ENCODE measurements at places on chromosomes 2 and 18.

GRCh38 chr18:58902961-58903360, 38.3 kb downstream of the ZNF532 start:
- no peak for DNase-seq

- DNase-seq, result no peak
Observed at GRCh38 chr2:157420771-157421323, 23.0 kb downstream of the CYTIP start.

- no peak for DNase-seq
Observed at GRCh38 chr18:59323931-59324622, 5.6 kb upstream of the CPLX4 start.

- DNase-seq, result no peak
Observed at GRCh38 chr2:2867397-2867979, 510.1 kb downstream of the EIPR1 start.

DNA sequence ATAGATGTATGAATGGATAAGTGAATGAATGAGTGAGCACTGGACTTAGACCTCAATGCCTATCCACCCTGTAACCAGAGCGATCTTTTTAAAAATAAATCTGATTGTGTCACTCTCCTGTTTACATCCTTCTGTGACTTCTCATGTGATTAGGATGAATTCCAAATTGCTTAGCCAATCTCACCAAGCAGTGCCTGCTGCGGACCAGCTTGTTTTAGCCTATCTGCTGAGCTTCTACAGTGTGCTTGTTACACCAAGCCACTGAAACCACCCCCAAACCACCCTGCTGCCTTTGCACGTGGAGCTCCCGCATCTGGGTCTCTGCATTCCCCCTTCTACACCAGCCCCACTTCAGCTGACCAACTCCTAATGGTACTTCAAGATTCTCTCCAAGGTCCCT, 265.4 kb downstream of the EN1 start:
- DNase-seq, result no peak

- DNase-seq, result no peak
Observed at GRCh38 chr2:240449764-240450531, 14.5 kb downstream of the GPC1 start.

DNA sequence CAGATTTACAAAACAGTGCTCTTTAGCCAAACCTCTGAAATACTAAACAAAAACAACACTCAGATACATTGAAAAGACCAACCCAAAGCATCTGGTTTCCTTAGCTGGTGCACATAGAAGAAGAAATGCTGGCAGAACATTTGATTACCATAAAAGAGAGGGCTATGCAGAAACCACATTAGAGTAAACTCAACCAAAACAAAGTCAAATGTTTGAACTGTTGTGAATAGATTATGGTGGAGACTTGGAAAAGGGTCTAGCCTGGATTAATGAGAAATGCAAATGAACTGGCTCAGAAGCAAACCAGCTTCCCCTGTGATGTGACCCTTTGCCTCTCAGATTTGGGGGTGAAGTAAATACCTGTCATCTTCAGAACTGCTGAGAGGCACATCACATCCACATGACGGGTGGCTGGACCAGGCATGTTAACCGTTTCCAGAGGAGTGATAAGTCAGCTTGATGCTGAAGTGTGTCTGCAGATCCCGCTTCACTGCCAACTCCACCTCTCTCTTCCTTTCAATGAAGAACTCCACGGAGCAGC, 153.0 kb downstream of the NRP2 start:
- no peak for DNase-seq

DNA sequence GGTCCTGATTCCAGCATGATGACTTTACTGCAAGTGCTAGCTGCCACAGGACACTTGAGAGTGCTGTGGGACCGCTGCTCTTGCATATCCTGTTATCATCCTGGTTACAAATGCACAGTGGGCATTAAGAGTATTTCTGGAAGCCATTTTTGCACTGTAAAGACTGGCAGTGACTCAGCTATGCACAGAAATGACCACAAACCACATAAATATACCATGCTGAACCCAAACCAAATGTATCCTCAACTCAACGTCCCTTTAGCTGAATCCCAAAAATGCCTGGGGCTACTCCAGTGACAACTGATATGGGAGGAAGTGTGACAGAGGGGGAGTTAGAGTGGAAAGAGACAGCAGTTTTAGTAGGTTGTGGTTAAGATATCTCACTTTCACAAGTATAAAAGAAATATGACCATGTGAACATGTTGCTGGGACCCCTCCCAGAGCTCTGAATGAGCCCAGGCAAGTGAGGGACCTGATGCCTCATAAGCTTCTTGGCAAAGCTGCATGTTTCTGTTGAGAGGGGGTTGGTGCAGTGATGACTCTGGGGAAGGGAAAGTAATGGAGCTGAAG, 37.3 kb downstream of the RHBDD1 start:
- no peak for DNase-seq

- DNase-seq, result no peak
Observed at GRCh38 chr18:76981396-76981968, 151.1 kb downstream of the MBP start.

DNA sequence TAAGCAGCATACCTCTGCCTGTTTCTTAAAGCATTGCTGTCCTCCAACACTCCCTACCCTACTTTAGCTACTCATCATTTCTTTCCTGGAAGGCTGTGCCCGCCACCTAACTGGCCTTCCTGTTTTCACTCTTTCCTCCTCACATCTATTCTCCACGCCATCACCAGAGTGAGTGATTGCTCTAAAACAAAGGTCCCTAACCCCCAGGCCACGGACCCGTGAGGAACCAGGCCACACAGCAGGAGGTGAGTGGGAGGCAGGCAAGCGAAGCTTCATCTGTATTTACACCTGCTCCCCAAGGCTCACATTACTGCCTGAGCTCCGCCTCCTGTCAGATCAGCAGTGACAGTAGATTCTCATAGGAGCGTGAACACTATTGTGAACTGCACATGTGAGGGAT, 13.3 kb upstream of the ZEB2 start:
- no peak for DNase-seq

DNA sequence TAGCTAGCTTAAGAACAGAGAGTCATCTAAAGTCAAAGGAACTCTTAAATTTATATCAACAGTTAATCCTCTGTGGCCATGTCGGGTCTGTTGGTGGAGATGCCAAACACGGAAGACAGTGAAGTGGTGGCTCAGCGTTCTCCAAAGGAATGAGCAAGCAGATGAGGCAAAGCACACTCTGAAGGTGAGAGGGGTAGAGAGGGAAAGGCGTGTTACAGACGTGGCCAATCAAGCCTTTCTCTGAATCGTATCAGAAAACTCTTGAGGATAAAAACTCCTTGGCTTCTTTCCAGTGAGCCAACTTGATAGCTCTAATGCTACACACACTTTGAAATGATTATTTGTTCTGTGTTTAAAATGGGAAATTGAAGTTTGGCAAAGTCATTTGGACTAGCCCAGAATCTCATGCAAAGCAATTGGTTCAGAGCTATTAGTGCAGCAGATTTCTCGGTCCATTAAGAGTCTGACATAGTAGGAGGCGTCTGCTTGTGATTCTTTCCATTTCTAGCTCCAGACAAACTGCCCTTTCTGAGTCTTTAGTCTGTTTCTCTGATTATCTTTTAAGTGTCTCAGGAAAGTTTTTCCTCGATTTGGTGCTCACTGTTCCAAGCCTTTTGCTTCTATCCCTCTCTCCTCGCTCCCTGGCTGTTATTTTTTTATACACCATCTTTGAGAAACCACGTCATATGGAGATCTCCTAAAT, 57.5 kb upstream of the CPO start:
- no peak for DNase-seq

DNA sequence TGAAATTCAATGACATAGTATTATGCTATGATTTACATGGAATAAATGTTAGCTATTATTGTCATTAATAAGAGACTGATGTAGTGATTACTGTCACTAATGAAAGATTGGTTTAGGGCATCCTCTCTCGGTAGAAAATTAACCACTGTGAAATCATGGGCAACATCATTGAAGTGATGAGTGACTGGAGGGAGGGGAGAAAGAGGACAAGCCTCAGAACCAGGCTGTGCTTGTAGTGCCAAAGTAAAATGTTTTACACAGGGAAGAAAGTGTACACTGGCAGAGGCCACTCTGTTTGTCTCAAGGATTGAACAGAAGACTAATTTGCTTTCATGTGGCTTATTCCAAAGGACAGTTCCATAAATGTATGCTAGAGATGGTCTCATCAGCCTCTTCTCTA, 456.2 kb upstream of the TCF4 start:
- DNase-seq, result no peak

- no peak for DNase-seq
Observed at GRCh38 chr2:129827311-129828090, 152.0 kb upstream of the RAB6C start.

DNA sequence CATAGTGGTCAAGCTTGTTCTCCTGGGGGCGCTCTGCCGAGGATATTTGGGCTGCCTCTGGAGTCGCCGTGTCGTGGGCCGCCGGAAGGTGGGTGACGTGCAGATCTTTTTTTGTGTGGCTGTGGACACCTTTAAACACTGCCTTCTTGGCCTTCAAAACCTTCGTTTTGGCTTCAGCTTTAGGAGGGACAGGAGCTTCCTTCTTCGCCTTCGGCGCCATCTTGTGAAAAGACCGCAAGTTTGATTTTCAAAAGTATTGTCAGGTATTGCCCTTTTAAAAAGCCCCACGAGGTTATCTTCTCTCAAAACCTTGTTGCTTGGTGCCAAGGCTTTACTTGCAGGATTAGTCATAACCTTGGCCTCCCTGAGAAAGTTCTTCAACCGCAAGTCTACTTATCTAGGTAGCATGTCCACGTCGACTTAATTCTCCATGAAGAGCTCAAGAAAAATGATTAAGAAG, 20.8 kb downstream of the LAMA3 start:
- no peak for DNase-seq

- DNase-seq, result no peak
Observed at GRCh38 chr2:159146996-159147666, 139.4 kb downstream of the WDSUB1 start.

DNA sequence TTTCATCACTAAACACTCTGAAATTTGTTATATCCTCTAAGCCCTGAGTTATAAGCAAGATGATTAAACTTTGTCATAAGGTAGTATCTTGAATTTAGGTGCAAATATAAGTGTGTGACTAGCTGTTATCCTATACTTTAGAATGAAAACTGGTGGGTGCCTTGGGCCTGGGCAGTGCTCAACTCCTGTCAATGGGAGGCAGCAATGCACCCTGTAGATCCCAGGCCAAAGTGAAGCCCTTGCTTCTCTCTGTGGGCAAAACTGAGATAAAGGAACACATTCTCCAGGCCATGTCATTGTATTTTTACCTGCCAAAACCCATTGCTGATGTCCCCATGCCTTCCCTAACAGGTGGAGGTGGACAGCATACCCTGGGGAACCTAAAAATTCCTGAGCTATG, 525.2 kb downstream of the TNS1 start:
- DNase-seq, result no peak

DNA sequence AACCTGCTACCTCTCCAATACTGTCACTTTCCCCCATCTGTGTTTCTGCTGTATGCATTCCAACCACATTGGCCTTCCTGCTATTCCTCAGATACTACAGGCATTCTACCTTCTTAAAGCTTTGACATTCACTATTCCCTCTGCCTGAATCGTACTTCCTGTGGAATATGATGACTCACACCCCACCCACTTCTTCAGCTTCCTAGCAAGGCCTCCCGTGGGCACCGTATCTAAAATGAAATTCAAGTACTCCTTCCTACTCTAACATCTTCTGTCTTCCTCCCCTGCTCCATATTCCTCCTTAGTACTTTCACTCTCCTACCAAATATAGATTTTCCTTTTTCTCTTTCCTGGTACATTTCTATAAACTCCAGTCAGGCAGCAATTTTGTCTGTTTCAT, 710.4 kb downstream of the RNF144A start:
- DNase-seq, result no peak

DNA sequence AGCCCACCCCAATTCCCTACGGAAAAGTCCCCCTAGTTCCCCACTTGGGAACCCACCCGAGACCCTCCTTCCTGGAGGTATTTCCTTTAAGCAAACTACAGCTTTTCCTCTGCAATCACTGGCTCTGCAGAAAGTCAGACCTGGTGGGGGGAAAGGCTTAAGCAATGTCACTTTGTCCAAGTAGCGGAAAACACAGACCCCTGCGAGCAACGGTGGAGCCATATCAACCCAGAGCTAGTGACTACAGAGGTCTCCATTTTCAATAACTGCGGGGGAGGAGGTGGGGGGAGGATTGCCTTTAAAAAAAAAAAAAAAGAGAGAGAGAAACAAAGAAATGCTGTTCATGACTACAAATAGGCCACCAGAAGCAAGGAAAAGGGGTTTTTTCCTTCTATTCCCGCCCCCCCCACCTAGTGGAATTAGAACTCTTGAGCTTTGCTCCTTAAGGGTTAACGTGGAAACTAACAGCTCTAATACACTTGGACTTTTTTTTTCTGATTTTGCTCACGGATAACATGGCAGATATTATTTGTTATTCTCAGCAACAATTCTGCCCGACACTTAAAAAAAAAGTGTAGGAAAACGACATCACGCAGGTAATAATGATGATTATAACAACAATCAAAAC, 1.1 kb upstream of the FRZB start:
- DNase-seq, result no peak

- DNase-seq, result no peak
Observed at GRCh38 chr2:43724728-43725526, 48.7 kb upstream of the C1GALT1C1L start.

DNA sequence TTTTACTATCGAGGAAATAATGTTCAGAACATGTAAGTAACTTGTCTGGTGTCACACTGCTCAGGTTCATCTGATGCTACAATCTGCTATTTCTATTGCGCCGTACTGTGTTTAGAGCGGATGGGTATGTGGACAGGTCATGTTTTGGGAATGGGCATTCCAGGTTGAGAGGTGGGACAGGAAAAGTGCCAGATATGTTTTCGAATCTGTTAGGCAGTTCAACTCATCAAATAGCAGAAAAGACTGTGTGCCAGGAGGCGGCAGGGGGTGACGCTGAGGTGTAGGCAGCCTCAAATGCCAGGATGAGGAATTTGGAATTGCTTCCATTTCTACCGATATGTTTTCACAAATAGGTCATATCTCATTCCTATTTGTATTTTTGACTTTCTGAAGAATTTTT, 123.8 kb downstream of the HRH4 start:
- no peak for DNase-seq

- no peak for DNase-seq
Observed at GRCh38 chr2:17617516-17617915, 77.0 kb downstream of the VSNL1 start.

GRCh38 chr2:62158444-62159121, 37.3 kb upstream of the B3GNT2 start:
- DNase-seq, result no peak

- DNase-seq, result no peak
Observed at GRCh38 chr2:128245813-128246212, 72.9 kb downstream of the HS6ST1 start.

GRCh38 chr2:126835831-126836230, 62.9 kb upstream of the TEX51 start:
- no peak for DNase-seq
